Activated CD4-positive, alpha-beta T cell treated with anti-CD3 and anti-CD28 coated beads, Interleukin-2, amount 50 U/mL, for 1 hour (primary cell): ENCODE measurements at places on chromosomes 16 and 17.

GRCh38 chr17:51646539-51646938 is 386.2 kb downstream of the UTP18 start:
- no peak for DNase-seq

DNA sequence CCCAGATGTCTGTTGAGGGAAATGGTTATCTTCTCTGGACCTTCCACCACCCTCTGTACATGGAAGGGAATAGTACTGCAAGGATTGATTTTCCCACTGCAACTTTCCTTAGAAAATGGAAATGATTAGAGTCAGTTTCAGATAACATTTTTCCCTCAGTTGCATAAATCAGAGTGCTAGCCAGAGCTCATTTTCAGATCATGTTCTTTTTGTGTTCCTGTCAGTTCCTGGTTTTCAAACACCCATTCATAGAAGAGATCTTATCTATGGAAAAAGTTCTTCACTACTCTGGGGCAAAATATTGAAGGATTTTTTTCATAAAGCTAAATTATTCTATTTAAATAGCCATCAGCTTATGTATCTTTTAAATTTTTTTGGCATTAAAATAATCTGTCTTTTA is 11.7 kb upstream of the COX10 start:
- no peak for DNase-seq

GRCh38 chr17:79926142-79926604 is 86.9 kb upstream of the CBX4 start:
- no peak for DNase-seq

DNA sequence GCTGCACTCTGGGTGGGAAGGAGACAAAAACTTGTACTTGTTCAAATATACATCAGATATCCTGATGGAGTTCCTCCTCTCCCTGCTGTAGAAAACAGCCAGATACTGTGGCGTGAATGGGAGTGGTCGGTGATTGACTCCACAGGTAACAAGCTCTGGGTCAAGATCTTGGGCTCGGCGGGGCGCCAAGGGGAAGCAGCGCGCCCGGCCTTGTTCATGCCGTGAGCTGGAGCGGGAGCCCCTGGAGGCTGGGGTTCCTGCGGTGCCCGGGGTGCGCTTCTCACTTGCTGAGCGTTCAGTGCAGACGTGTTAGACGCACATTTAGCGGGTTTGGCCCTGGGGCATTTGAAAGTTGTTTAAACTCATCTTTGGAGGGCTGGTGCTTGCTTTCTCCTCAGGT is 44.4 kb downstream of the BANP start:
- no peak for DNase-seq

- DNase-seq = no peak
Observed at GRCh38 chr17:39823407-39824054, 40.6 kb downstream of the IKZF3 start.

DNA sequence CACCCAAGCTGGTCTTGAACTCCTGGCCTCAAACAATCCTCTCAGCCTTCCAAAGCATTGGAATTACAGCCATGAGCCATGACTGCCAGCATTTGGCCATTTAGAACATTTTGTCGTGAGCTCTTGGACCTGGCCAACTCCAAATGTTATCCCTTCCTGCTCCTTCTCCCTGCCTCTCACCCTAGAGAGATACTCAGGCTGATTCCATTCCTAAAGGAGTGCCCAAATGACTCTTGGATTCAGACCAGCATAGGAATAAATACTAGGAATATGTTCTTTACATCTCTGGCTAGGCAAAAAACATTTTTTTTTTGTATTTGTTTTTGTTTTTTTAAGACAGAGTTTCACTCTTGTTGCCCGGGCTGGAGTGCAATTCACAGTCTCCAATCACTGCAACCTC is 15.5 kb downstream of the FZD2 start:
- DNase-seq = no peak

- no peak for DNase-seq
Observed at GRCh38 chr17:9024497-9024896, 3.2 kb downstream of the NTN1 start.

DNA sequence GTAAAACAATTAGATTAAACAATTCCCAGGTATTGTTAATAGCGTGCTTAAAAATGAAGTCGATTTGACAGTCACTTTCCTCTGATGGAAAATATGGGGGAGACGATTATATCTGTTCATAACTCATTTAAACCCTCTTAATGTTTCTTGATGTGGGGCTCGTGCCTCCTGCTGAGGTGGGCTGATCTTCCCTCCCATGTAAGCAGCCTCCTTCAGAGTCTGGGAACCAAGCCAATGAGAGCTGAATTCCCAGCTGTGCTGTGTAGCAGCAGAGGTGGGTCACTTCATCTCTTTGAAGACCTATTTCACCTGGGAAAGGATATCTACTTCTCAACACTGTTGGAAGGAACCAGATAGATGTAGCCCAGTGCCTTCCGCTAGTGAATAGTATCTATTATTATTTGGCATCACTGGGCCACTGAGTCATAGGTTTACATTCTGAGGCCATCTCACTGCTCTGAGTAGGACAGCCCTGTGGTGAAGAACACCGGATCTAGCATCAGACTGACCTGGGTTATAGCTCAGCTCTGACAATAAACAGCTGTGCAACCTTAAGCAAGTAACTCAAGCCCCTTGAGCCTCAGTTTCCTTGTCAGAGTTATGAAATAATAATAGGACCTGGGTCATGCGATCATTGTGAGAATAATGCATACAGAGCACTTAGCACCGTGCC is 85.3 kb upstream of the C16orf82 start:
- DNase-seq = no peak

DNA sequence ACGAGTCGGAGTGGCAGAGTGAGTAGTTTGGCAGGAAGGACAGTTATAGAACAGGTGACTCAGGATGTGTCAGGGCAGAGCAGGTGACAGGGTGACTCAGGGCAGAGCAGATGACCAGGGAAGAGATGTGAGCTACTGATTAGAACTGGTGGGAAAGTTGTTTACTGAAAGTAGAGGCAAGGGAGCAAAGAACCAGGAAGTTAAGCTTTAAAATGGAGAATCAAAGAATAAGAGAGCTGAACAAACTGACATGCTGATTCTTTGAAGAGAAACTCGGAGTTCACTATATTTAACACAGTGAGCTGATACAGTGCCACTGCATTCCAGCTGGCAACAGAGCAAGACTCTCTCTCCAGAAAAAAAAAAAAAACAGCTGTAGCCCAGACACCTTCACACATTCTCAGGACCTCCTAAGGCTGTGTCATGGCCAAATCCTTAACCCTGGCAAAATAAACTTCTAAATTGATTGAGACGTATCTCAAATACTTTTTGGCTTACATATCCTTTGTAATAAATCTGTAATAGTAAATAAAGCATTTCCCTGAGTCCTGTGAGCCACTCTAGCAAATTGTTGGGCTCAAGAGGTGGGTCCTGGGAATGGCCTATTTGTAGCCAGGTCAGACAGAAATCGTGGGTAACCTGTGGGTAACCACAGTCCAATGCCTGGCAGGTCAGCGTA is 12.3 kb upstream of the UBE2I start:
- no peak for DNase-seq

DNA sequence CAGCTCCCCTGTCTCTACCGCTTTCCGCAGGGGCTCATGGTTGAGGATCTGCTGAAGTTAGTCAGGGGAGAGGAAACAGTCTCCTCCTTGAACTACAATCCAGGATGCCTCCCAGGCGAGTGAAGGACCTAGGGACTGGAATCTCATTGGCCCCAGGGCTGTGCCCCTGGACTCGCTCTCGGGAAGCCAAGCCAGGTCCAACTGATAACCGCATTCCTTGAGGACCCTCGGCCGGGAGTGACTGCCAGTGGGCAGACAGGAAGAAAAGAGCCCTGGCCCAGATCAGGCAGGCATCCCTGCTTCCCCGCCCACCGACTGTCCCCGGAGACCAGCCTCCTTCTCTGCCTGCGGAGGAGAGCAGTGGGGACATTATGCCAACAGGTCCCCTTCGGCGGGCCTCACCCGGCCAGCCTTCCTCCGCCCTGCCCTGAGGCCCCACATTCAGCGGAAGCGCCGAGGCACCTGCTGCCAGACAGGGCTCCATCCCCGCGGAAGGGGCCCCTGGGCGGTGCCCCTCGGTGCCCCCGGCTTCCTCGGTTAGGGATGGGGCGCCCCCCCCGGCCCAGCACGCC is 776 bp downstream of the LRRC75A start:
- DNase-seq = no peak

DNA sequence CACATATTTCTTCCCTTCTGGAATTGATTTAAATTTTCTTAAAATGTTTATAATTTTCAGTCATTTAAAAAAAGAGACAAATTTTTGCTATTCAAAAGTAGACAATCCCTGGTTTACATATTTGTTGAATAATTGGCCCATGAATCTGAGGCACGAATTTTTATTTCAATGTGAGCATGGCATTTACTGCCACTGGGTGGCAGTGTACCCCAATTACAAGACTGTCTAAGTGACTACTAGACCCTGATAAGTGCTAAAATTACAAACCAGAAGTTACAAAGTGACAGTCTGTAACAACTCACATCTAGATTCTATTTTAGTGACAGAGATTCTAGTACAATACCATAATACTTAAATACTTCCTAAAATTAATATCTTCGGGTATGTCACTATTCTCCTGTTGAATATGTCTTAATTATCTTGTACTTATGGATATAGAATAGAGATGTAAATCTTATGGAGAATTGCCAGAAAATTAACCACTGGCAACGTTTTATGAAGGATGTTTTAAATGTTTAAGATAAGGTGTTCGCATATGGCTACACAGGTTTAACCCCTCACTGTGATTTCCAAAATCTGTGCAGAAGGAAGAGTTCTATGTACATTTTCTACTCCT is 235.8 kb downstream of the MAP2K4 start:
- no peak for DNase-seq

DNA sequence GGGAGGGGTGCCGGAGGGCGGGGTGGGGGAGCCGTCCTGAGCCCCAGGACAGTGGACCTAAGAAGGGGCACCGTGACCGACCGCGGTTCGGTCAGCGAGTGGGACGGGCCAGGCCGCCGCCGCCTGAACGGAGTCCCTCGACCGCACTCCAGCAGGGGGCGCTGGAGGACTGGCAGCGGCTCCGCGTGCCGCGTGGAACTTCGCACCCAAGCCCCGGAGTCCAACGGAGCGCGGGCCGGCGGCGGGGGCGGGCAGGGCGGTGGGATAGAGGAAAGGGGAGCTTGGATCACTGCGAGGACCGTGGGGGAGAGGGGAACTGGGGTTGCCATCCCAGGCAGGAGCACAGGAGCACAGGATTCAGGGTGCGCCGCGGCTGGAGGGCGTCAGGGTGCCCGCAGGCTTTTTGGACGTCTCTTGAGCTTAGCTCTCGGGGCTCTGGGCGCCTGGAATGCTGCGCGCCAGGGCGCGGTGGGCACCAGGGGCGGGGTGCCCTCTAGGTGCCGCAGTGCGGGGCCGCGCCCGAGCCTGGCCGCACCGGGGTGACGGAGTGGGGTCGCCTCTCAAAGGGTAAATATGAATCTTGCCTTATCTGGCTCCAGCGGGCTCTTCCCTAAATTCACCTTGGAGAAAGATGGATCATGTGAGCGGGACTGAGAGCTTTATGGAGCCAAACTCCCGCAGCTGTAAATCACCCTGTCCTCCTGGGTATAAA is 379 bp upstream of the OTOP2 start:
- DNase-seq = peak; percentile 71

- no peak for DNase-seq
Observed at GRCh38 chr17:42853004-42853403, 2.0 kb downstream of the AOC3 start.

GRCh38 chr16:19573997-19574396 is 18.5 kb downstream of the VPS35L start:
- DNase-seq = no peak

- DNase-seq = no peak
Observed at GRCh38 chr17:7654832-7655540, 4.3 kb downstream of the ATP1B2 start.

- no peak for DNase-seq
Observed at GRCh38 chr17:49822829-49823228, 25.0 kb downstream of the TAC4 start.

GRCh38 chr16:74565378-74565777 is 41.5 kb downstream of the GLG1 start:
- DNase-seq = no peak

DNA sequence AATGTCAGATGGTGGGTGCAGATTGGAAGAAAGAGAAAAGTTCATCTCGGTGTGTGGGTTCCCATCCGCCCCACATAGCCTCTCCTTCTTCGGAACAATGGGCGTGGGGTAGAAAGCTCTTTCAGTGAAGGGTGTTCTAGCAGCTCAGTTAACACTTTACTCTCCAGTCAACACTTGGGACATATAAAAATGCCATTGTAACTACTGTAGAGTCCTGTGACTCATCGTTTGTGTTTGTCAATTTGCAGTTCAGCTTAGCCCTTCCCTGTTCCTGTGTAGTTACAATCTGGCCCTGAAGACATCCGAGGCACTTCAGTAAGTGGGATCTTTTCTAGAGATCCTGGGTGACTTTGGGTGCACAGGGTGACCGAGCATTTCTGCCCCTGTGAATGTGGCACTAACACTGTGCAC is 11.5 kb upstream of the CLEC18C start:
- no peak for DNase-seq

DNA sequence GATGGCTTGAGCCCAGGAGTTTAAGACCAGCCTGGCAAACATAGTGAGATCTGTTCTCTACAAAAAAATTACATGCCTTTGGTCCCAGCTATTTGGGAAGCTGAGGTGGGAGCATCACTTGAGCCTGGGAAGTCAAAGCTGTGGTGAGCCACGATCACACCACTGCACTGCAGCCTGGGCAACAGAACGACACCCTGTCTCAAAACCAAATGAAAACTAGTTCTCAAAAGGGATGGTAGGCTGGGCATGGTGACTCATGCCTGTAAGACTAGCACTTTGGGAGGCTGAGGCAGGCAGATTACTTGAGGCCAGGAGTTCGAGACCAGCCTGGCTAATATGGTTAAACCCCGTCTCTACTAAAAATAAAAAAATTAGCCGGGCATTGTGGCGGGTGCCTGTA is 31.1 kb downstream of the PPM1D start:
- DNase-seq = no peak

GRCh38 chr17:78038748-78039288 is 80.3 kb downstream of the TNRC6C start:
- no peak for DNase-seq

DNA sequence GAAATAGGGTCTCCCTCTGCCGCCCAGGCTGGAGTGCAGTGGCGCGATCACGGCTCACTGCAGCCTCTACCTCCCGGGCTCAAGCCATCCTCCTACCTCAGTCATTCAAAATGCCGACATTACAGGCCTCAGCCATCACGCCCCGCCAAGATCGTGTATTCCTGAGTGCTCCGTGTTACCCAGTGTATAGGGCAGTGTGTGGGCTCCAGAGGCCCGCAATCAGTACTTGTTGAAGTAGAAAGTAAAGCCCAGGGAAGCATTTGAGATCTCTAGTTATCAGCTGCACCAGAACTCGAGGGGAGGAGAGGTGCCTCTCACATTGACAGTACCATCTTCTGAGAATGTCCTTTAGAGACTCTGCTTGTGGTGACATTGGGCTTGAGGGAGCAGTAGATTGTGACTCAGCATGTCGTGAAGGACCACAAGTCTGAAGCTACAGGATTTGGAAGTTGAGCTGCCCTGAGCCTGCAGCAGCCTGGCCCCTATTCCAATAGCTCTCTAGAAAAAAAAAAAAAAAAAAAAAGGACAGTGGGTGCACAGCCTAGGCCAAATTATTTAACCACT is 1.1 kb upstream of the PRPSAP1 start:
- no peak for DNase-seq
